ENCODE measurements at places on chromosomes 1 and 21. TPM values are rescaled to one million over a fixed set of nuclear protein-coding genes. Genes with fewer than 3 reads are reported as not detected.

GRCh38 chr21:29017639-29018237 lies 1.4 kb downstream of the RWDD2B start:
- DNase-seq, result no peak

- DNase-seq, result no peak
Measured at GRCh38 chr1:74513411-74514300, 1.2 kb upstream of the LRRC53 start.

GRCh38 chr1:41318135-41318534 lies 43.1 kb upstream of the FOXO6 start:
- no peak for DNase-seq

DNA sequence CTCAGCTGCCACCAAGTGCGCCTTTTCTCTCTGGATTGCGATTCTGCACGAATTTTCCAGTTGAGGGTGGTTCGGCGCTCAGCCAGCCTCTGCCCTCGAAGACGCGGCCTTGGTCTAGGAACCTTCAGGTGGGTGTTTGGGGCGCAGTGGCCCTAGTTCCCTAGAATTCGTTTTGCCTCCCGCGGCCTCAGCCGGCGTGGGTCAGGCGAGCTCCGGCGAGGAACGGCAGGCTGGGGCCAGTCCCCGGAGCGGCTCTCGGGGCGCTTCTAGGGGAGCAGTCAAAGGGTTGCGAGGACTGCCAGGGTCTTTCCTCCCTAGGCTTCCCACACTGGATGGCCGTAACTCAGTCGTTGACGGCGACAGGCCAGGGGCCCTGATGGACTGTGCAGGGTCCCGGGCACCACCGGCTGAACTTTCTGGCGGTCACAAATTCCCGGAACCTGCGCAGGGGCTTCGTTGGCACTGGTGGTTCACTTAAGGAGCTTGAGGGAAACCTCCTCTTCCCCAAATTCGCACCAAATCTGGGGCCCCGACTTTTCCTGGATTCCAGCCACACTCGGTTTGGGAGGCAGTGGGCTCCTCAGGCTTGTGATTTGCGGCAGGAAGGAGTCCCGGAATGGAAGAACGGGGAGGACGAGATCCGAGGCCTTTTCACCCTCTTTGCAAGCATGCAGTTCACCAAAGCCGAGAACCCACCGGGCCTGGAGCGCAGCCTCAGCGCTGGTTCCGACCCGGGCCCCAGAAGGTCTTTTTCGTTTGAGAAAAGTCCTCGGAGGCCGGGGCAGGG lies 1.2 kb downstream of the DMBX1 start:
- DNase-seq, result no peak

GRCh38 chr21:17784604-17785402 lies 34.4 kb downstream of the C21orf91 start:
- DNase-seq, result no peak

- no peak for DNase-seq
Measured at GRCh38 chr1:152770411-152770810, 4.5 kb upstream of the LCE1F start.

- no peak for DNase-seq
Measured at GRCh38 chr1:22253012-22253790, 110.3 kb upstream of the WNT4 start.

Gene IFI44
- 9.3 TPM for total RNA-seq

Gene IL20
- total RNA-seq, result not detected

Gene ESRRG
- total RNA-seq, result 35.7 TPM

Gene TP73
- total RNA-seq, result not detected

Gene SLC25A33
- 4.8 TPM for total RNA-seq

Gene FAM177B
- total RNA-seq, result not detected
